Right ventricle myocardium superior (tissue), 1 donor: ENCODE measurements at places on chromosomes 2 and 18. TPM values are rescaled to one million over a fixed set of nuclear protein-coding genes. Genes with fewer than 3 reads are reported as not detected.
A peak's percentile ranks its signal among the peaks of the same experiment; 100 is the strongest.

ZAP70 gene
- 0.70 TPM for total RNA-seq

GRCh38 chr2:11027195-11027594 is 115.5 kb downstream of the KCNF1 start:
- DNase-seq, result no peak

- no peak for DNase-seq
Measured at GRCh38 chr18:46184727-46185126, 80.5 kb downstream of the HAUS1 start.

DNA sequence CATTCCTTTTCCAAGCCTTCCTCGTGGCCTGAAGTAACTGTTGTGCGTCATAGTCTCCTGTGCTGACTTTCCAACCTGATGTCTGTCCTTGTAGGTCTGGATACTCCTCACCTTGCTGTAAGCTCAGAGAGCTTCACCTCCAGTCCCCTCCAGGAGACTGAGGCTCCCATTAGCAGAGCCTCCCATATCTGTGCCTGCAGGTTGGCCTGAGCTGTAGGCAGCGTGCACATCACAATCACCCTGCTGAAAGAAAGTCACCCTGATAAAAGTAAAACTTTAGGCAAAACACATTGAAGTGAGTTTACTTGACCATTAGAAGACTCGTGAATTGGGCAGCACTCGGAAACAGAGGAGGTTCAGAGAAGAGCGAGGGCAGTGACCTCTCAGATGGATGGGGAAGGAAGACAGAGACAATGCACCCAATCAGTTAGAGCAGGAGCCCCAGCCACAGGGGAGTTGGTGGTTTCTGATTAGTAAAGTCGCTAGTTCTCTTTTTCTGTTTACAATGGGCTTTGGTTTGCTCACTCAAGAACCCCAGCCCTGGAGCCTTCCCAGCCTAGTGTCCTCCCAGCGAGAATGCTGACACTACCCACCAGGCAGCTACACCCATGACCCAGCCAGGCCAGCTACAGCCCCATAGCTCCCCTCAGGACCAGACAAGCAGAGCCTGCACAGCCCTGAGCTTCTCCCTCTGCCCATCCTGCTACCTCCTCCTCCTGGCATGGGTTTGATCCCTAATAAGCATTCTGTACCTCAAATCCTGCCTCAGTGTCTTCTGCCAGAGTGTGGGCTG is 12.1 kb upstream of the TPO start:
- DNase-seq, result no peak

GRCh38 chr2:127161176-127162136 is 54.5 kb upstream of the BIN1 start:
- no peak for DNase-seq

GRCh38 chr2:225030203-225030602 is 12.1 kb downstream of the DOCK10 start:
- DNase-seq, result no peak

- no peak for DNase-seq
Measured at GRCh38 chr2:60862642-60863041, 18.7 kb upstream of the REL start.

DNA sequence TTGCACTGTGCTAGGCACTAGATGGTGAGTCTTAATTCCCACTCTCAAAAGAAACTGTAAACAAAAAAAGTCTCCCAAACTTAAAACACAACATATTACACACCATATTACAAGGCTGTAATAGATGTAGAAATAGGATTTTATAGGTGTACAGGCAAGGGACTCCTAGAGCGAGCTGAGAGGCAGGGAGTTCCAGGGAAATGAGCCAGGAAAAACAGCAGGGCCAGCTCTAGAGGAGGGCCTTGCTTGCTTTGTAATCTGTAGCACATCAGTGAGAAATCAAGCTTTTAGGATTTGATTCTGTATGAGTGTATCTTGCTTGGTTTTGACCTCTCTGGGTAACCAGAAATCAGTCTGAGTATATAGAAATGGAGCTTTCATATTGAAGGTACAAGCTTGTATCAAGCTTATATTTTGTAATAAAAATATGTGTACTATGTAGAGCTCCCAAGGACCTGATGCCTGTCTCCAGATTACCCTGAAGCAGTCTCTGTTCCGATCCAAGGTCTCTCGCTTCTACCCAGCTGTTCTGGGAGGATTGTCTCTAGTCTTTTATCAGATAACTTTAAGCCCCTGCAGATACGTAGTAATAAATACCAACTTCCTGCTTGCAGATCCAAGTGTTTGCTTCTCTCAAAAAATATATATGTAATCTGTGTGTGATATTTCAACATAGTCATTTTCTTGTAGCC is 73.0 kb downstream of the MYO1B start:
- DNase-seq, result peak; percentile 47

ZSWIM2 gene
- not detected for total RNA-seq

GATA6 gene
- 56.0 TPM for total RNA-seq

GRCh38 chr2:80054346-80054675 is 250.2 kb downstream of the LRRTM1 start:
- no peak for DNase-seq

DNA sequence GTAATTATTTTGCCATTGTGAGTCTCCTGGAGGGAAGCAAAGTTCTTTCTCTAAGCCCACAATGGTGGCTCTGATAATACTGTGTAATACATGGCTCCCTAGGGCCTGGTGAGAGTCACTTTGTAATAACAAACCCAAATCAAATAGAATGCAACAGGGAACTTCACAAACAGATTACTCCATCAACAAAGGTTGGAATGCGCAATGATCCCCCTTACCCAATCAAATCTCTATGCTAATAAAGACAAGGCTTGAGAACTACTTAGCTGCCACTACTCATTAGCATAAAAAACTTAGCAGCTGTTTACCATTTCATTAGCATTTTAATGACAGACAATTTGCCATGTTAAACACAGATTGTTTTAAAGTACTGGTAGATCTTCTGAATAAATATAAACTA is 285.6 kb upstream of the SESTD1 start:
- no peak for DNase-seq

- DNase-seq, result no peak
Measured at GRCh38 chr2:150171065-150171548, 316.4 kb downstream of the RND3 start.

- no peak for DNase-seq
Measured at GRCh38 chr2:143501106-143501676, 372.0 kb downstream of the ARHGAP15 start.

RFTN2 gene
- 4.4 TPM for total RNA-seq

CDCA7 gene
- total RNA-seq, result 1.3 TPM

CHRND gene
- not detected for total RNA-seq

DNAJB2 gene
- total RNA-seq, result 83.3 TPM

- no peak for DNase-seq
Measured at GRCh38 chr2:232632229-232632903, 1.0 kb upstream of the EFHD1 start.

DNA sequence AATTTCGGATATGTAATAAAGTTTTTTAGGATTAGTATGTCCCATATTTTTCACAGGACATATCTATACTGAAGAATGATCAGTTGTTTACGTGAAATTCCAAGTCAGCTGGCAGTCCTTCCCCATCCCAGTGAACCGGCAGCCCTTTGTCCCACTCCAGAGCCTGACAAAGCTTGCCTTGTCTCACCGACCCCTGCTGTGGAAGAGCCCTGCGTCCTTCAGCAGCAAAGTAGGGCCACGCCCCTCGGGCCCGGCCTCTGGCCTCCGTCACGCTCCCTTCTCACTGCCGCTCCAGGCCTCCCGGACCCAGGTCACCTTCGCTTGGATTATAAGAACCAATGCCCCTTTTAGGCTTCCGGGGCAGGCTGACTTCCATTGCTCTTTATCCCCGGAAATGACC is 89.8 kb upstream of the TGIF1 start:
- no peak for DNase-seq

- no peak for DNase-seq
Measured at GRCh38 chr2:25281522-25281921, 60.2 kb downstream of the DNMT3A start.

MC2R gene
- not detected for total RNA-seq

MLPH gene
- 80.9 TPM for total RNA-seq

GRCh38 chr2:124810132-124810531 is 785.0 kb downstream of the CNTNAP5 start:
- DNase-seq, result no peak

DNA sequence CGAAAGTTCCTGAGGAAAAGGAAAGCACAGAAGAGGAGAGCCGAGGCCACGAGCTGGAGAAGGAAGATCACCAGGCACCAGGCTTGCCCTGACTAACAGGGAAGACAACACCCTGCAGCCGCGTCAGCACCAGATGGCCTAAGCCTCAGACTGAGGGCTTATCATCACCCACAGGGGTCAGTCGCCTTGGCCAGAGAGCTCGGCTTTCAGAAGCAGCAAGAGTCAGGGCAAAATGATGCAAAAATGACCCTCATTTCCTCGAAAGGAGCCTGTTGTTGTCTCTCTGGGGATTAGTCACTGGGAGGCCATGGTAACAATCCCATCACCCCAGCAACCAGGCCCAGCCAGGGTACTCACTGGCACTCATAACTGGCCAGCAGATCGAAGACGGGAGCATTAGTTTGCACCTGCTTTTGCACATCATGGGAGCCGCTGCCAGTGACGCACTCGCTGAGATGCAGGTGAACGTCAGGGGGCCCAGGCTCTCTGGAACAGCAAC is 42.7 kb upstream of the ZFP36L2 start:
- DNase-seq, result peak; percentile 94

- DNase-seq, result no peak
Measured at GRCh38 chr2:134097740-134098139, 156.1 kb upstream of the MGAT5 start.

GRCh38 chr2:128263902-128264331 is 54.8 kb downstream of the HS6ST1 start:
- DNase-seq, result peak; percentile 20

KCNG2 gene
- total RNA-seq, result not detected
